ENCODE measurements at places on chromosomes 12 and 14.

DNA sequence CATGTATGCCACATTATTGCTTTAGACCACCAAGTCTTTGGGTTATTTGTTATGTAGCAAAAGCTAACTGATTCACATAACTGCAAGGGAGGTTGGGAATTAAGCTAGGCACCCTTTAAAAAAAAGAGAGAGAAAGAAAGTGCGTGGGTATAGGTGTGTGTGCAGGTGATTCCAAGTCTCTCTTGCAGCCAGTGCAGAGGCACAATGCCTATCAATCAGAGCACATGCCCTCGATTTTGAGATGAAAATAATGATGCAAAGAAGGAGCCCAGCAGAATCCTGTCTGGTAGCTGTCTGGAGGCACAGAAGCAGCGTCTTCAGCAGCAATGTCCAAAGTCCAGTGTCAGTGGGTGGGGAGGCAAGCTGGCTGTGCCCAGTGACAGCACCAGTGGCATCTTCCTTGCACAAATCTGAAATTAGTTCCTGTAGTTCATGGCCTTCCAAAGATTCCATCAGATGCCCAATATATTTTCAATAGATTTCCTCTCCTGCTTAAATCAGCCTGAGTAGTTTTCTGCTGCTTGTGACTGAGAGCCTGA, 62.4 kb upstream of the TBPL2 start:
- no peak for DNase-seq

DNA sequence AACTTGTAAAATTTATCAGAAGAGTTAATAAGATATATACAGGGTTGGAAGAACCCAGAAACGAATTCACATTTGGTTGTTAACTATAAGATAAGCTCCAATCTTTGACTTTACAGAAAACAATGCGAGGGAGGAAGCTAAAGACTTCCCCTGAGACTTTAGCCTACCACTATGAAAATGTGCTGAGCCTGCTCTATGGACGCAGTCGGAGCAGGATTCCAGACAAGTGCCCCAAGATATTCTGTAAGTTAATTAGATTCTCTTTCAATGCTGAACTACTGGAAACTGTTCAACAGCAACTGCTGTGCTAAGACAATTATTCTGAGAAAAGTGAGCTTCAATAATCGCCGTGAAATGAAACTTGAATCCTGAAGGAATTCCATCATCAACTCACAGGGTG, 8.3 kb upstream of the LRRC10 start:
- no peak for DNase-seq

DNA sequence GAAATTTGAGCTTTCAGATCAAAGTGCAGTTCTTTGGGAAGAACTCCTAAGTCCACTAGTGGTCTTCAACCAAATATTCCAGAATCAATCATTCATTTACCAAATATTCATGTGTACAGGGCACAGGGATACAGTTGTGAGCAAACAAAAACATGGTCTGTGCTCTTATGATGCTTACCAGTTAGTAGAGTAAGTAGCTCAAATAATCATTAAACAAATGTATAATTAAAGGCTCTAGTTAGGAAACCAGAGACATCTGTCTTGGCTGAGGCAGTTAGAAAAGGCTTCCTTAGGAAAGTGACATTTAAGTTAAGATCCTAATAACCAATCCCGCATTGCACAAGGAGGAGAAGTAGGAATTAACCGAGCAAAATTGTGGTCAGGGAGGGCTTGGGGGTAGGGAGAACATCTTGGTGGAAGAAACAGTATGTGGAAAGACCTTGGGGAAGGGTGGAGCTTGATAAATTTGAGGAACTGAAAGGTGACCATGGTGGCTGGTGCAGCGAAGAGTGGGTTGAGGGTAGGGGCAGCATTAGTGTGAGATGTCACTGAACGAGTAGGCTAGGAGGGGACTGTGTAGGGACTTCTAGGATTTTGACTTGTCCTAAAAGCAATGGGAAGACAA, 40.0 kb downstream of the PEBP1 start:
- no peak for DNase-seq

DNA sequence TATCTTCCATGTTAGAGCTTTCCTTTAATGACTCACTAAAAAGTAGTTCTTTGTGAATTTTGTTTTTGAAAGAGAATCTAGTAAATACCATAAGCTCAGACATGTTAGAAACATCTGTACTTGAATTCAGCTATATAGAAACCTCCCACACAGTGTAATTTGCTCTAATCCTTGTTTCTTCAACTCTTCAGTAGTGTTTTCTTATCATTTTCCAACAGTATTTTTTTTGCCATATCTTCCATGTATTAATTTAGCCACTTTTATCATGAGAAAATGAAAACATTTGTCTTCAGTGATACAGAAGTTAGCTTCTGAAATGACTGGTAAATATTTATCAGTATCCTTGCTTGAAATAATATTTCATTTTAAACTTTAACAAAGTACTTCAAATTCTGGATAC, 73.6 kb downstream of the ARID2 start:
- DNase-seq = no peak

- DNase-seq = no peak
Observed at GRCh38 chr12:94297876-94298505, 149.6 kb downstream of the PLXNC1 start.

GRCh38 chr12:11576104-11576503, 73.4 kb upstream of the ETV6 start:
- no peak for DNase-seq

- DNase-seq = no peak
Observed at GRCh38 chr12:79561401-79562132, 129.2 kb downstream of the PAWR start.

DNA sequence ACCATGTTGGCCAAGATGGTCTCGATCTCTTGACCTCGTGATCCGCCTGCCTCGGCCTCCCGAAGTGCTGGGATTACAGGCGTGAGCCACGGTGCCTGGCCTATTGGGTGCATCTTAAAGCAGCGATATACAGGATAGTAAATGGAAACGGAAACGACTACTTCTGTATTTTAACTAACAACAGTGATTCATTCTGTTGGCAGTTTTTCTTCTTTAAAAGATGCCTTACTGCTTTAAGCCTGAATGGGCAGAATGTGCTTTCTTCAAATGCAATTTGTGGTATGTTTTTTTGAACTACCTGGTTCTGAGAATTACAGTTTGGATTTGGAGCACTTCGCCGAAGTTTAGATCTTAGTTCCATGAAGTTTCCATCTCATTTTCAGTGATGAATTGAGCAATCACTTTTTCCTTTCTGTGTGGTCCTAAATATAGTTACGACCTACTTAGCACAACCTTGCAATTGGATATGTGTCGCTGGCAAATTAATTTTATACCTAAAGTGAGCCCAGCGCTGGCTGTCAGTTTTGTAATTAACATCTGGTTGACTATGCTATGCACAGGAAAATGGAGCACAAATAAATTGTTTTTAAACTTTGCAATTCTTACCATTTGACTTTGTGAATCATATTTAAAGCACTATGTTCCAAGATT, 53.6 kb upstream of the EIF5 start:
- no peak for DNase-seq
